ENCODE measurements at places on chromosomes 4 and X.

- DNase-seq, result peak; percentile 9
Observed at GRCh38 chr4:41887821-41888686, 47.2 kb upstream of the TMEM33 start.

DNA sequence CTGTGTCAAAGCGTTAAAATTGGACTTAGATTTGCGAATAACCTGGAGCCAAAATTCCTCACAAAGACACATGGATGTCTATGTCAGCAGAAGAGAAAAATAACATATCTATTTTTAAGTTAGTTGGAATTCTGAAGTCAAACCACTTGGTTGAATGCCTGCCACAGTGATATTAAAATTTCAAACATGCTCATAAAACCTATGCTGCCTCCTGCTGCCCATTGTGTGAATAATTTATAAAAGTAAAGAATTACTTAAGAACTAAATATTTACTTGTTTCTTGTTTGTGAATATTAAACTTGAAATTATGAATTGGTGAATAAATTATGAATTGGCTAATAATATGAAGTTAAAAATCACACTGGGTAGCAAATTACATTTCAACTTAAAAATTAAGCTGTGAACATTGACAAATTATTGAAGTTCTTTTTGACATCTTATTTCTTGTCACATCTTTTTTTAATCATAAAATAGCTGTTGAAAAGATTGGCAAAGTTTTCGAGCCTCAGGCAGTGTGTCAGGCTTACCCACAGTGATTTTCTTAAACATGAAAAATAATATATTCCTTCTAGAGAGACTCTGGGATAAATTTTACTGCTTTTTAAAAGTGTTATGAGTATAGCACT, 35.4 kb downstream of the FABP2 start:
- DNase-seq, result no peak

DNA sequence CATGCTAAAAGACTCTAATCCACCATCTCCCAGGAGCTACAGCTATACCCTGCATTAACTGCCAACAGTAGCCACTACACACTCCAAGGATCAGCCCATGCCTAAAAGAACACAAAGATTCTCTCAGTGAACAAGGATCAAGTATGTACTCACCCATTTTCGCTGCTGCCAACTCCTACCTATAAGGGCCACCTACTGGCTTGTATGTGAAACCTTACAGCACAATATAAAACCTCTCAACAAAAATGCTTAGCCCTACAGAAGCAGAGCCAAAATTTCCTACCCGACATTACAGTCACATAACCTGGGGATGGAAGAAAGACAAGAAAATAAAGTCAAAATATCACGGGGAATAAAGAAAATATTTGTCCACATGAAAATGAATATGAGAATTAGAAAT, 562.8 kb upstream of the POU3F4 start:
- DNase-seq, result no peak

DNA sequence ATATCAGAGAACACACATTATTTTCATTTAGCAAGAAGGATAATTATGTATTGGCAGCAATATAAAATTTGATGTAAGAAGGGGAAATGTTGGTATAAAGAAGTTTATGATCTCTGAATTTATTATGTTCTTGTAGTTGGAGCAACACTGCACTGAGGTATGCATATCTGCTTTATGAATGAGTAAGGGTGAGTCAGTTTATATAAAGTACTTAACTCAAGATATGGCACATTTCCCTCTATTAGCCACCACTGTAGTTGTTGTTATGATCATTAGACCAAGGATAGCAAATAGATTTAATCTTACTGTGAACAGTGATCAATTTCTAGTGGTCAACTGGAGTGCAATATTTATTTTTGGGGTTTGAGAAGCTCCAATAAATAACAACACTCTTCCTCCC, 66.6 kb downstream of the SNX25 start:
- DNase-seq, result no peak

GRCh38 chr4:185532795-185533324, 2.4 kb downstream of the PDLIM3 start:
- DNase-seq, result no peak

DNA sequence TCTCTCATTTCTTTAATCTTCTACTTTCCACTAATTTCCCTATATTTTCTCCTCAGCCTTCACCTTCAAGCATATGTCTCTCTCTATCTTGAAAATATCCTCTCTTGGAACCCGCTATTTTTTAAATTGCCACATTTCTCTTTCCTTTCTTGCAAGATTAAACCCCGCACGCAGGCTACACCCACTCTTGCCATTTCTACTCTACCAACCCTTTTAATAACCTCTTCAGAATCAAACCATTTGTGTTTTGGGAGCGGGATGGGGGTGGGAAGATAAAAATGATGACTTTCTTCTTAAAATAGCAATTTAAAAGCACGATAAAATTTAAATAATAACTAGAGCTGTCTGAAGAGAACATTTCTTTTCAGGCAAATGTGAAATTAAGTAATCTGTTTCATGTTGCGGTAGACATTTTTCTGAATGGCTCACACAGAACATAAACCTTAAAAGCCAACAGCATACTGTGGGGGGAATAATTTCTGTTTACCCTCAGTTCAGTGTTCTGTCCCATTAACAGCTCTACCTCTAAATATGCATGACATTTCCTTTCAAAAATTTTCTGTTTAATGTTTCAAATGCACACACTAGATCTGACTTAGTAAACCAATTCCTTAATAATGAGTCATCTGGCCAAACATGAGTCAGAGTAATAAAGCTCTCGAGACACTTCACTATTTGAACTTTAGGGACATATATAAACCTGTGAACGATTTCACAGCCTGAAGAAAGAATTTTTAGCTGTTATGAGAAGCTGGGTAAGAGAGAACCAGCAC, 20.5 kb downstream of the ARSJ start:
- no peak for DNase-seq

DNA sequence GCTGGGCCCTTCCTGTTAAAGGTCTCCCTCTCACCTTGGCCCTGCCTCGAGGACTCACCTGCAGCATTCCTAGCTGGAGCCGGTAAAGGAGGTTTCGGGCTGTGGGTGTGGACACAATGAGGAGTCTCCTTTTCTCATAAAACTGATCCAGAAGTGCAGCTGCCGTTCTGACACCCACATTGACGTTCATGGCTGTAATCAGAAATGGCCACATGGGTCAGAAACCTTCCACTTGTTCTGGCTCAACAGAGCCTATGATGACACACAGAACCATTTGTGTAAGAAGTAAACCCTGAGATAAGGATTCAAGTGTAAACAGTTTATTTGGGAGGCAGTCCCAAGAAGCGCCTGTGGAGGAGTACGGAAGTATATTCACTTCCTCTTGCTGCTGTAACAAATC, 63.8 kb downstream of the SRPX start:
- DNase-seq, result no peak

DNA sequence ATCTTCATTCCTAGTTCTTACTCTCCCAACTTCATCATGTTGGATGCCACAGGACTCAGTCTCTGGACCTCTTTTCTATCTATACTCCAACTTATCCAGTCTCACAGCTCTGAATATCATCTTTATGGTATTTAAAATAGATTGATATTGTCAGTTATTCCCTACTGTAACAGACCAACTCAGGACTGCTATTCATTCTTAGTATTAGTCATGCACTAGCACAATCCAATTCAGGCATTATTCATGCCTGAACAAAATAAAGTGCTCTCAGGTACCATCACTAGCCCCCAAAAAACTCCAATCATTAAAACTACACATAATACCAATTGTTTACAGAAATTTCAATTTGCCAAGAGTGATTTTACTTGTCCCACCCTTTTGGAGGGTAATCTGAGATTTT, 37.7 kb downstream of the FRYL start:
- DNase-seq, result no peak

DNA sequence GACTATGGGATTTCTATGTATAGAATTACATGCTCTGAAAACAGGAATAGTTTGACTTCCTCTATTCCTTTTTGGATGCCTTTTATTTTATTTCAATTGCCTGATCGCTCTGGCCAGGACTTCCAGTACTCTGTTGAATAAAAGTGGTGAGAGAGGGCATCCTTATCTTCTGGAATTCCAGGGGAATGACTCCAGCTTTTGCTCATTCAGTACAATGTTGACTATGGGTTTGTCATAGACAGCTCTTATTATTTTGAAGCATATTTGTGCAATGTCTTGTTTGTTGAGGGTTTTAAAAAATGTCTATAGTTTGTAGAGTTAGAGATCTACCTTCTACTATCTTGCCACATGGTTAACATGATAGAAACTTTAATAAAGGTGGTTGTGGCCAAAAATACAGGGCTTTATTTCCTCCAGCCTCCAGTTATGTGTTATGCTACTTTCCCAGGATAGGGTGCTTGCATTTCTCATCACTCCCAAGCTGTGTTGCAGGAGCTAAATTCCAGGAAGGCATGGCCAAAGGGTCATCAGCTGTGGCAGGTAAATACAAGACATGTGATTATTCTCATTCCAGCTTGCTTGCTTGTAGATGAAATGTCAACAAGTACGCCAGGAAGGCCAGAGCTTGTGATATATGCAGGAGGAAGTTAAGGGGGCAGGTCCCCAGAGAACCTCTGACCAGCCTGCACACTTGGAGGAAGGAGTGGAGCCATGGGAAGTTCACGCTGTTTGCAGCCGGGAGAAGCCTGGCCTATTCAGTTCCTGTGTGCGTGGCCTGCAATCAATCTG, 142.4 kb upstream of the CPXCR1 start:
- no peak for DNase-seq

- DNase-seq, result no peak
Observed at GRCh38 chr4:96120206-96120605, 280.3 kb downstream of the PDHA2 start.

GRCh38 chr4:159191989-159192388, 89.1 kb downstream of the RAPGEF2 start:
- no peak for DNase-seq

DNA sequence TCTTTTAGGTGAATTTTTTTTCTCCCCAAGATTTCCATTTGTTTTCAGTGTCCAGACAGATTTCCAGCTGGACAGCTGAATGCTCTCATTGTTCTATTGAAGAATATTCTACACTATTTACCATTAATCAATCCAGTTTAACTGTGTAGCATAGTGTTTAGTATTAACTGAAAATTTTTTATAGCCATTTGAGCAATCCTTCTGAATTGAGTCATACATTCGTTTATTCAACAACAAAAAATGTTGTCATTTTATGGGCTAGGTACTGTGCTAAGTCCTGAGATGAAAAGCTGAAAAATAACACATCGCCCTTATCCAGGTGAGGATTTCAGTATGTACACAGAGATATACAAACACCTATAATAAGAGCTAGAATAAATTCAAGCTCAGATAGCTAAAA, 223.3 kb downstream of the COL25A1 start:
- DNase-seq, result no peak

- DNase-seq, result no peak
Observed at GRCh38 chr4:16790508-16790907, 107.9 kb downstream of the LDB2 start.

DNA sequence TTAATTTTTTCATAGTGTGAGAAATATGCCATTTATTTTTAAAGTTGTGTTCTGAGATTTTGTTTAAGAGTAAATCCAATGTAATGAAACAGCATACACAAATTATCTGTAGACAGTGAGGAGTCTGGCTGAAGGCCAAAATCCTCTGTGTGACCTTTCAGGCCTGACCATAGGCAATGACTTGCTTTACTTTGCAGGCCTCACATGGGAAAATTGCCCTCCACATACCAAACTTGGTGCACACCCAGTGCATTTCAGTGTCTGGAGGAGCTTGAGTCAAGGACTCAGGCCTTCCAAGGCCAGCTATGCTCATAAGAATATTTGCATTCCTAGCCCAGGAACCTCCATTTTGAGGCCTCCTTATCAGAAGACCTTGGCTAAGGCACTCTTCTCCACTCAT, 430.1 kb downstream of the GABRG1 start:
- no peak for DNase-seq

- no peak for DNase-seq
Observed at GRCh38 chr4:80903020-80903419, 127.5 kb upstream of the BMP3 start.

GRCh38 chr4:909821-910220, 22.3 kb downstream of the GAK start:
- no peak for DNase-seq

- no peak for DNase-seq
Observed at GRCh38 chr4:13577660-13578059, 33.4 kb upstream of the NKX3-2 start.

DNA sequence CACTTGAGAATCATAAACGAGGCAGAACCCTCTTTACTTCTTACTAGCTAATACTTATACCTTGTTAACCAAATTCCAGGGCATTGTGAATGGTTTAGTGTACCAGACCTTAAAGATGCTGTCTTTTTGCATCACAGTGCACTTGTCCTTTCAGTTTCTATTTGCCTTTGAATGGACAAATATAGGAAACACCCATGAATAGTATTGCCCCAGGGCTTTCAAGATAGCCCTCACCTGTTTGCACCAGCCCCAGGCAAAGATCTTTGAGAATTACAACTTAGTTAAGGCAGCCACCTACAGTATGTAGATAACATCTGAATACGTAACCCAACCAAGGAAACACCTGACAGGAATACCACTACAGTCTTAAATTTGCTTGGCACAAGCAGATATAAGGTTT, 60.8 kb upstream of the CT45A1 start:
- no peak for DNase-seq

DNA sequence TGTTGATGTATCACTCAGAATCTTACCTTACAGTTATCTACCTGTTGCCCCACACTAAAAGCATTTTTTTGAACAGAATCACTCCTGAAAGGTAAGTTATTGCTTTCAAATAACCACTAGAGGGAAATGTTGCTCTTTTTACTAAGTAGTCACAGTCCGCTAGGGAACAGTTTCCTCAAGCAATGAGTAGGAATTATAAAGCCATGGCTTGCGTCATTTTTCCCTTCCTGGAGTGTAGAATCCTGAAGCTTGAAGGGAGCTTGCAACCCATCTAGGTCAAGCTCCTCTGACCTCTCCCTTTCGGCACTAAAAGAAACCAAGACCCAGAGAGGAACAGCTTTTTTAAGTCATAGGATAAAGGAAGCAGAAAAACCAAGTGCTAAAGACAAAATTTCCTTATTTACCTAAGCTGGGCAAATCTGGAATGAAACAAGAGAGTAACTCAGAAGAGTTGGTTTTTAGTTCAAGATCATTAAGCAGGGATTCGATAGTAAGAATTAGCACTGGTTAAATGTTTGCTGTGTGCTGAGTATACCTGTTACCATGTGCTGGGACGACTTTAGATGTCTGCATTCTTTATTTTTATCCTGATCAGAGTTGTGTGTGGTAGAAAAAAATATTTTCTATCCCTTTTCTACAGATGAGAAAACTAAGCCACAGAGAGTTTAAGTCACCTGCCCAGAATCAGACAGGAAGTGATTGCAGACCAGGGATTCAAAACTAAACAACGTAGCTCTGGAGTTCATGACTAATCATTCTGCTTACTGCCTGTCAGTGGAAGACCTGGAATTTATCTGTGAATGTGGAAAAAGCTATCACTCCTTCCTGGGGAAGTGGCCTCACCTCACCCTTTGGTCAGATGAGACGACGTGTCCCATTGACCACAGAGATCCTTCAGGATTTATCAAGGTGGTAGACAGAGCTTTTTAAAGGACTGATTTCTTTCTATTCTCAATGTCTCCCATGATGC, 631.5 kb downstream of the RAB28 start:
- DNase-seq, result no peak

DNA sequence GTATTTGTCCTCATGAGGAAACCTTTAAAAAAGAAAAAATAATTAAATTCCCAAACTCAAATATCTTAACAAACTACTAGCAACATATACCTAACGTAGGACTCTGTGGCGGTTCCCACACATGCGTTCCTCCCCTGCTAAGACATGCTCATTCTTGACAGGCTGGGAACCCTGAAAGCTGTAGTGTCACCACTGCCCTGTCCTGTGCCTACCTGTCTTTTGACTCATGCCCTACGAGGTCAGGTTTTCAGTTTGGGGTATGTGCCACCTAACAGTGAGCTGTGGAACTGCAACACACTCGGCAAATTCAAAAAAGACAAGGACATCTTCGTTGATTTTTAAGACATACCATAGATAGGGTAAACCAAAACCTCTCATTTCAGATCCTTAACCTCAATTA, 17.8 kb downstream of the IDS start:
- DNase-seq, result no peak
